ENCODE measurements at places on chromosomes 1 and 21.
A peak's percentile ranks its signal among the peaks of the same experiment; 100 is the strongest.

DNA sequence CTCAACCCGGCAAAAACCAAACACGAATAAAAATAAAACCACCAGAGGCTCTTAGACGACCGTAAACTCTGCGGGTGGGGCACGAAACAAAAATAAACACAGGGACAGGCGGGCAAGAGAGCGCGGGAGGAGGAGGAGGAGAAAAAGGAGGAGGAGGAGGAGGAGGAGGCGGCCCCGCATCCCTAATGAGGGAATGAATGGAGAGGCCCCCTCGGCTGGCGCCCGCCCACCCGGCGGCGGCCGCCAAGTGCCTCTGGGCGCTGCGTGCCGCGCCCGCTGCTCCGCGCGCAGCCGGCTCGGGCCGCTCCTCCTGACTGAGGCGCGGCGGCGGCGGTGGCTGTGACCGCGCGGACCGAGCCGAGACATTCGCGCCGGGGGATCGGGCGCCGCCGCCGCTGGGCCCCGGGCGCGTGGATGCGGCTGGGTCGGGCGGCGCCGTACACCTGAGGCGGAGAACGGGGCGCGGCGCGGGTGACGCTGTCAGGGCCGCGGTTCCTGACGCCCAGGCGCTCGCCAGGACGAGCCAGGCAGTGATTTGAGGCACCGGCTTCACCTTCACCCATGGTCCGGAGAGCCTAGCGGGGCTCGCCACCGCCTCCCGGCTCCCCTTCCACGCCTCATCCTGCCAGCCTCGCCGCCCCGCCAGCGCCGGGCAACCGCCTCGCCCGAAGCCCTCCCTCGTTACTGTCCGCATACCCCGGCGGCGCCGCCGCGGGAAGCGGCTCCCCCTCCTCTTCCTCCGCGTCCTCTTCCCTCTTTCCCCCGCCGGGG is at the start of gene MARK1:
Gene MARK1, plus strand, starts transcription at position 229 of the 771 bp plus-strand sequence. CDS start 687 bp downstream, outside the sequence.
- DNase-seq = no peak

- peak; percentile 29 for DNase-seq
Observed at GRCh38 chr1:116986421-116987255, 14.9 kb upstream of the CD101 start.

DNA sequence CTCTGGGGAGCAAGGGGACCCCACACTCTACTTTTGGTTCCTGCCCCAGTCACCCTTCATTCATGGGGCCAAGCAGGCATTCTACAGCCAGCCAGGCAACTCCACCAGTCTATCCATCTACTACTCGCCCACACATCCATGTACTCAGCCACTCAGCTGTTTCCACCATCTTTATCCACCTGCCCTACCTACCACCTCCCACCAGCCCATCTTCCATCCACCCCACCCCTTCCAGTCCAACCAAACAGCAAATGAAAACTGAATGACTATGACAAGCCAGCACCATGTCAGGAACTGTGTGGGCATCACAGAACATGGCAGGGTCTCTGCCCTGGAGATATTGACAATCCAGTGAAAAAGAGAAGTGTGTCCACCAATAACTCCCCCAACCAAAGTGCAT is 7.9 kb downstream of the LAD1 start:
- no peak for DNase-seq

GRCh38 chr21:43853851-43854772 is 10.9 kb upstream of the AGPAT3 start:
- DNase-seq = no peak

GRCh38 chr1:58779801-58780382 is 4.0 kb downstream of the JUN start:
- peak; percentile 78 for DNase-seq

DNA sequence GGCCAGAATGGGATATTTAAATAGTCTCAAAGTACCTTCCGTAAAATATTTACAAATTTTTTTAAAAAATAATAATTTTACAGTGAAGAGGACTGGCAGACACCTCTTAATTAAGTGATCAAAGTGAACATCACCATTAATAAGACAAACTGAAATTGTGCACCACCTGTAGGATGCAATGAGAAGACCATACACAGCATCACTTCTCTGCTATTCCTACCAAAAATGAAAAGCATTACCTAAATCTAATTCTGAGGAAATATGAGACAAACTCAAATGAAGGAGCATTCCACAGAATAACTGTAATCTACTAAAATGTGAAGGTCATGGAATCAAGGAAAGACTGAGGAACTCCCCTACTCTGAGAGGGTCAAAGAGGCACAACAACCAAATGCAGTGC is 68.2 kb upstream of the PRDX6 start:
- no peak for DNase-seq

GRCh38 chr21:44785620-44786335 is 15.8 kb downstream of the UBE2G2 start:
- DNase-seq = no peak

GRCh38 chr21:23968722-23969647 is 1638.3 kb downstream of the MRPL39 start:
- peak; percentile 84 for DNase-seq

GRCh38 chr1:26373281-26373680 is 731 bp upstream of the ZNF683 start:
- peak; percentile 13 for DNase-seq

- DNase-seq = peak; percentile 79
Observed at GRCh38 chr1:234499119-234499942, 20.4 kb upstream of the TARBP1 start.

DNA sequence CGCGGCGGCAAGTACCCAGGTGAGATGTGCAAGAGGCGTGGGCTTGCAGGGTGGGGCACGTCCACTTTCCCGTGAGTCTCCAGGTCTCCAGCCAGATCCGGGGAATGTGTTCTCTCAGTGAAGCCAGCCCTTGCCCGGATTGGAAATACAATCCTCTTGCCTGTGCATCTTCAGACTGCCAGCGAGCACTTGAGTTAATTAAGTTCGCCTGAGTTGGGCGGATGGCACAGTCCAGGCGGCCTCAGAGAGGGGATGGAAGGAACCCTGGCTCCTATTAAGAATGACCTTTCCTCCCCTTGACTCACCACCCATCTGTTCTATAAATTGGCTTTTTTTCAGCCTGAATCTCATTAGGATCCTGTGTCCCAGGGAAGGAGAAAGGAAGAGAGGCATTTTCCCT is 33.3 kb upstream of the CNTN2 start:
- DNase-seq = no peak

DNA sequence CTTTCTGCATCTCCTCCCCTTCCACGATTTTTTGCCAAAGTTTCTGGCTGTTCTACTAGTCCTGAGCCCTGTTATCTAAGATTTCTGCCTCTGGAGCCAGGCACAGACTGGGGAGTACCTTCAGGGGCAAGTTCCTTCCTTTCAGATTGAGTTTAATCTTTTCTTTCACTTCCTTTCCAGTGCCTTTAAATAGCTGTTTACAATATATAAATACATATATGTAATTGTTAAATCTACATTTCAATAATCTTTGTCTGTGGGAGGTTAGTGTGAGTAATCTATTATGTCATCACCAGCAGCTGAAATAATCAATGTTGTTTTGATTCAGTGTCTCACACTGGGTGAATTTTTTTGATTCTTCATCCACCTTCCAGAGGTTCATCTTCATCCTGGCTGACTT is 31.8 kb downstream of the DIPK1A start:
- DNase-seq = no peak

- DNase-seq = no peak
Observed at GRCh38 chr1:227549892-227550291, 13.5 kb upstream of the ZNF678 start.

GRCh38 chr1:226420897-226421296 is 13.0 kb upstream of the PARP1 start:
- no peak for DNase-seq

DNA sequence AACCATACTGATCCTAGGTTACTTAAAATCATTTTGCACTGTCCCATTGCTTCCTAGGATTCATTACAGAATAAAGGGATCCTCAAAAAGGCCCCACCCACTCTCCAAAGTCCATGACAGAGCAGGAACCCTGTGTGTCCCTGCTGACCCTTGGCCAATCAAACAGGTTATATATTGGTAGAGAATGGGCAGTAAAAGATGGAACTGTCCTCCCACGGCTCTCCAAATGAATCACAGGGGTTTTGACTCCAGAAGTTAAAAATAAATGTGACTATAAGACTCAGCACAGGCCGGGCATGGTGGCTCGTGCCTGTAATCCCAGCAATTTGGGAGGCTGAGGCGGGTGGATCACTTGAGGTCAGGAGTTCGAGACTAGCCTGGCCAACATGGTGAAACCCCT is 65.5 kb downstream of the ACOT7 start:
- DNase-seq = no peak

GRCh38 chr1:15224259-15224869 is 22.7 kb upstream of the FHAD1 start:
- DNase-seq = no peak

GRCh38 chr1:230400007-230400344 is 26.2 kb downstream of the PGBD5 start:
- no peak for DNase-seq

DNA sequence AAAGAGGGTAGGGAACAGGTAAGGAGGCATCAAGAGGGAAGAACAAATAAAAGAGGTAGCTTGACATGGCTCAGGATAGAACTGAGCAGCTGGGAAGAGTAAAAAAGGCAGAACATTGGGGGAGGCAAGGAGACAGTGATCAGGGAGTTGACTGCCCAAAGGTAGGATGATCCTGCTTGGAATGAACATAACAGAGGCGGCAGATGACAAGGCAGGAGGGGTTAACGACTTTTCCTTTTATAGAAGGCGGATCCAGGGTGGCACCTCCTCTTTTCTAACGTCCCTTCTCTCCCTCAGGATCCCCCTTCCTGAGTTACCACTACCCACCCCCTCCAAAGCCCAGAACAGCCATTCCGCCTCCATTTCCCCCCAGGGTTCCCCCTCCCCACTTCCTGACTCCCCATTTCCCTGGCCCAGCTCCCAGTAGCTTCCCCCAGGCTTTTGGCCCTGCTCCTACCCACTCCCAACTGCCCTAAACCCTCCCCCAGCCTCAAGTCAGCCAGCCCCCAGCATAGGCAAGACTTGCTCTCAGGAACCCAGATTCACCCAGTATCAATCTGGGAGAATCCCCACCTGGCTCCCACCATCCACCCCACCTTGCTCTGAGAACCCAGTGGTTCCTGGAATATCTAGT is 769 bp upstream of the ADAMTS4 start:
- DNase-seq = no peak

- DNase-seq = peak; percentile 37
Observed at GRCh38 chr1:38029685-38030511, 16.7 kb downstream of the POU3F1 start.

DNA sequence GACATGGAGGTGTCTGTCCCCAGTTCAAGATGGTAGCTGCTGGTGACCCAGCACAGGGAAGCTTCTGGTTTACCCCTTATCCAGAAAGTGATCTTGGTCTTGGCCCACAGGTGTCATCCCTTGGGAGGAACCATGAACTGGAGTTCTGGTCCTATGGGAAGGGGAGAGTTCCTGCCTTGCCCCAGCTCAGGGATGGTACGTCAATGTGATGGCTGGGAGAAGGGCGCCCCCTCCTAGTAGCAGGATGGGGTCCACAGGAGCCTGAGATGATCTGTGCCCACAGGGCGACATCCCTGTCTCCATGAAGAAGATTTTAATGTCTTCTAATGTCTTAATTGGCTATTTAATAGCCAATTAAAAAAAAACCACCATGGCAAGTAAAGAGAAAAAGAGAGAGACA is 249.8 kb downstream of the SIPA1L2 start:
- no peak for DNase-seq

- DNase-seq = no peak
Observed at GRCh38 chr1:92362970-92363369, 64.1 kb downstream of the RPAP2 start.

GRCh38 chr1:100279954-100280682 is 14.1 kb downstream of the RTCA start:
- DNase-seq = no peak

- DNase-seq = no peak
Observed at GRCh38 chr21:42550817-42551216, 37.2 kb downstream of the SLC37A1 start.

DNA sequence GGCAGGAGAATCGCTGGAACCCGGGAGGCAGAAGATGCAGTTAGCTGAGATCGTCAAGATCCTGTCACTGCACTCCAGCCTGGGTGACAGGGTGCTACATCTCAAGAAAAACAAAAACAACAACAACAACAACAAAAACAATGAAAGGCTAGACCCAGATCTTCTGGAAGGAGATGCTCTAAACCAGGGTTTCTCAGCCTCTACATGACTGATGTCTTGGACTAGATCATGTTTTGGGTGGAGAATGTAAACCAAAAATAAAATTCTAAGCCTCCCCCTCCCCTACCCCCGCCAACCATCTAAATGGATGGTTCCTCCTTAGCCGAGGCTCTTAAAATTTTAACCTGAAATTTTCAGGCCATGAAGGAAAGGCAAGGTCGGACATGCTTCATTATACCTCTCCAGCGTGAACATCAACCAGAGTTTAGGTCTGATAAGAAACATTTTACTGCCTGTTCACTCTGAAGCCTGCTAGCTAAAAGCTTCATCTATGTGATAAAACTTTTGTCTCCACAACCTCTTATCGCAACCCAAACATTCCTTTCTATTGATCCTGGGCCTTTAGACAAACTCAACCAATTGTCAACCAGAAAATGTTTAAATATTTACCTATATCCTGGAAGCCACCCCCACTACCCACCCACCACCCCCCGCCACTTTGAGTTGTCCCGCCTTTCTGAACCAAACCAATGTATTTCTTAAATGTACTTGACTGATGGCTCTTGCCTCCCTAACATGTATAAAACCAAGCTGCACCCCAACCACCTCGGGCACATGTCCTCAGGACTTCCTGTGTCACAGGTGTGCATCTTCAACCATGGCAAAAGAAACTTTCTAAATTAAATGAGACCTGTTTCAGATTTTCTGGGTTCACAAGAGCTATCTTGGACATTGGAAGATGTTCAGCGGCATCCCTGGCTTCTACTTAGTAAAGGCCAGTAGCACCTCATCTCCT is 1.9 kb upstream of the CAPN2 start:
- DNase-seq = no peak

- peak; percentile 51 for DNase-seq
Observed at GRCh38 chr1:27658951-27659496, 13.0 kb downstream of the IFI6 start.

- DNase-seq = no peak
Observed at GRCh38 chr1:44660176-44660575, 14.1 kb downstream of the TMEM53 start.

- no peak for DNase-seq
Observed at GRCh38 chr1:228986093-228986904, 251.0 kb downstream of the RHOU start.

Data from CD4-positive, alpha-beta T cell treated with Interleukin-1 beta for 1 hour (primary cell).